ENCODE measurements at places on chromosomes 4 and X.

DNA sequence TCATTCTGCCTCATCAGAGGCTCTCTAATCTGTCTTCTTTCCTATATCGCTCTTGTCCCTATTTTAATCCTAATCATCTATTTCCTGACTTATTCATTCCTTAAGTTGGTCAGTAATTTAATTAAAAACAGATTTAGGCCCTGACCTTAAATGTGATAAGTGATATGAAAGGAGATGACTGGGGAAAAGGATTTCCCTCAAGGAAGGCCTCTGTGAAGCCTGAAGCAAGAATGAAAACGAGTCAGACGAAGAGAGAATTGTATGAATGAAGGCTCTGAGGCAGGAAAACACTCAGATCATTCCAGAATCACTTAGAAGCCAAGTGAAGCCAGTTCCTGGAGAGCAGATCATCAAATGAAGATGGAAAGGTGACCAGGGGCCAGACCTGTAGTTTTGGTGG, 22.1 kb downstream of the PKD2 start:
- no peak for DNase-seq

- no peak for DNase-seq
Observed at GRCh38 chr4:69518538-69519198, 23.0 kb upstream of the UGT2B4 start.

DNA sequence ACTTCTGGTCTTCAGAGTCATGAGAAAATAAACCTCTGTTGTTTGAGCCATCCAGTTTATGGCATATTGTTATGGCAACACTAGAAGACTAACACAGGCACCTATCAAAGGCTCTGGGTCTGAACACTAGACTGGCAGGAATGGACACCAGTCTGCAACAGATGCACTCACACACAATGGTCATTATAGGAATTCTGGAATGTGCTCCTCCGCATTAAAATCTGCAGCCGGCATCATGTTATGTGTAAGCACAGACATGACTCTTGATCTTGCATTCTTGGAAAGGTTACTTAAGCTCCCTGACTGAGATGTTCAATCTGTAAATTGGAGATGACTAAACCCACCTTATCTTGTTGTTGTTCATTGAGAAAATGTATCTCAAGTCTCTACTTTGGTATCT, 112.3 kb upstream of the ZNF518B start:
- DNase-seq = no peak

- no peak for DNase-seq
Observed at GRCh38 chr4:10020871-10021652, at the start of gene SLC2A9. Gene SLC2A9, minus strand, starts transcription at chr4:10021497. Its CDS starts 68 bp downstream, at chr4:10021429.

GRCh38 chr4:132065940-132066495, 1083.1 kb upstream of the PCDH10 start:
- DNase-seq = no peak

GRCh38 chr4:94372228-94372978, 29.8 kb upstream of the HPGDS start:
- DNase-seq = no peak

Data from BE2C (cell line).